ENCODE measurements at places on chromosomes 12 and 14.

DNA sequence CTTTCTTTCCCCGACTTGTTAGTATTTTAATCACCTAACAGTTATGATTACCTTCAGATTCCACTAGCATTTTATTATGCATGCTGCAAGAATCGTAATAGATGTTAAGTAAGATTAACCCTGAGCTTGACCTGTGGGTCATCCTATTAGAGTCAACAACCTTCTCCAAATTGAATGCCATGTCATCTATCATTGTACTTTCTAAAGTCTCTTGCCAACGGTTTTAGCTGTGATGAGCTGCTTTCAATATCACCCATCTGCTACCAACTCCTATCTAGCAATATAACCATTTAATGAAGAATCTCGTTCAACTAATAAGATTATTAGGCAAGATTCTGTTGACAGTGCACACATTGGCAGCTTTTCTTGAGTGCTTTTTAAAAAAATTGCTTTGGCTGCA is 33.7 kb downstream of the DACT1 start:
- no peak for DNase-seq

DNA sequence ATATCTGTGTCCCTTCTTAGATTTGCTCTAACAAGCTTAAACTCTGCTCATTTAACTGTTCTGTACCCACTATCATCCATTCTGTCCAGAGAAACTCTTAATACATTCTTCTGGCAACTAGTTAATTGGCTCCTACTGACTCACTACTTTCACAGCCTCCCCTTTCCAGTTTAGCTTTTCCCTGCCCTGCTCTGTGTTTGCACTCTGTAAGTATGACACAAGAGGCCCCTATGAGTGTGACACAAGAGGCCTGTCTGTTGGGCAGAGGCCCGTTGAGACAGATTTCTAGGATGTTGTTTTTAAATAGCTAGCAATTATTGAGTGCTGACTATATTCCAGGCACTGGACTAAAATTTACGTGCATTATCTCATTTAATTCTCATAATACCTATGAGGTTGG is 246.0 kb upstream of the DAAM1 start:
- DNase-seq, result no peak

- DNase-seq, result no peak
These were observed 41.4 kb downstream of the BORCS5 start for GRCh38 chr12:12398026-12398859.

GRCh38 chr12:116466536-116466935 is 92.6 kb upstream of the MAP1LC3B2 start:
- no peak for DNase-seq

- DNase-seq, result no peak
These were observed 79.6 kb downstream of the PITPNM2 start for GRCh38 chr12:123071099-123071800.

DNA sequence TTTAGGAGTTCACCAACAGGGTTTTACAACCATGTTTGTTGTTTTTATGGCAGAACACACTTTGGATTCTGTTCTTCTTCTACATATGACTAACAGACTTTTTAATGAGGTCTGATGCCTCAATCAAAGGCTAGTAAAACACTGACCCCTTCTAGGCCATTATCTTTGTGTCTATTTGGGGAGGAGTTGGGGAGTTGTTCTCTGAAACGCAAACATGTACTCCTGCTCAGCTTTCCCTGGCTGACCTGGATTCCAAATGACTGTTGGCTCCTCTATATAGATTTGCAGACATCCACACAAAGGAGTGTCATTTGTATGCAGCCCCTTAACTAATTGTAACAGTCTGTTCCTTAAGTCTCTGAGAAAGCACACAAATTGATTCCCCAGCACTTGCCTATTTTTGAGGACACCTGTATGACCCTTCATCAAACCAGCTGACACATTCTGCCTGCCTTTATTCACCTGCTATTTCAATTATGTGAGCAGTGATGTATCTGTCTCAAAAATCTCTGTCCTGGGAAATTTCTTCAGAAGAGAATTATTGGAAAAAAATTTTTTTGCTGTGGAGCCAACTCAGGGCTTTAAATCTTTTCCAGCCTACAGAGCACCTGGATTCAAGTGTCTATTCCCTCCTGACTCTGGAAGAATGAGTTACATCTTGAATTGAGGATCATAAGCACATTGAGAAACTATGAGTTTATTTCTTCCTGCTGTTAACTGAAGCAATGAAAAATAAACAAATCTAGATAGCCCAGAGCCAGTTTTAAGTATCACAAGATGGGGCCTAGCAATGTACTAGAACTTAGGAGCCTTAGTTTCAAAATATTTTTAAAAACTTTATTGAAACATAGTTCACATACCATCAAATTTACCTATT is 417.2 kb downstream of the RAD51B start:
- DNase-seq, result no peak
